Activated naive CD8-positive, alpha-beta T cell treated with anti-CD3 and anti-CD28 coated beads, Interleukin-2, amount 50 U/mL, for 24 hours (primary cell): ENCODE measurements at places on chromosomes 12 and 14.

DNA sequence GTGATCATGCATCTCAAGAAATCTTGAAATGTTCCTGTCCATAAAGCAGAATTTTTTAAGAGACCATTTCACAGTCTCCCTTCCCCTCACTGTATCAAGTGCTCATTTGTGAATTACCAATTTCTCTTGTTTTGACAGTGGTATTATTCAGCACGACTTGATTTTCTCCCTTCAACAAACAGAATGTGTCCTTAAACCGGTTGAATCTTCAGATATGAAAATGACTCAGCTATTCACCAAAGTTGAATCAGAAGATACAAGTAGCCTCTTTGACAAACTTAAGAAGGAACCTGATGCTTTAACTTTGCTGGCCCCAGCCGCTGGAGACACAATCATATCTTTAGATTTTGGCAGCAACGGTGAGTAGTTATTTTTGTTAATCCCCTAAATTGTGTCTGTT is 25.5 kb upstream of the SNAPC1 start:
- DNase-seq: no peak

DNA sequence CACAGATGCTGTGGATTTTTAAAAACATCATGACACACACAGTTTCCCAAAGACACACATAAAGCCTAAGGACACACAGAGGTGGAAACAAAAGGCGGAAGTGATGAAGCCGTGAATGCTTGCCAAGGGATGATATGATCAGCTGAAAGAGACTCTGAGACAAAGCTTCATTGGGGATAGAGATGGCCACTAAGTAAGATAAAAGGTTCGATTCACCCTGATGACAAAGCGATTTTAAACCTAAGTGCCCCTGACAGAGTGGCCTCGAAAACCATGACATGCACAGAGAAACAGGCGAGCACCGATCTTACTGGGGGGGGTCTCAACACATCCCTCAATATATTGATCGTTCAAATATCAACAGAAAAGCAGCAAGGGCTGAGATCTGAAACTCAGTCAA is 20.3 kb upstream of the EIF5 start:
- DNase-seq: no peak

DNA sequence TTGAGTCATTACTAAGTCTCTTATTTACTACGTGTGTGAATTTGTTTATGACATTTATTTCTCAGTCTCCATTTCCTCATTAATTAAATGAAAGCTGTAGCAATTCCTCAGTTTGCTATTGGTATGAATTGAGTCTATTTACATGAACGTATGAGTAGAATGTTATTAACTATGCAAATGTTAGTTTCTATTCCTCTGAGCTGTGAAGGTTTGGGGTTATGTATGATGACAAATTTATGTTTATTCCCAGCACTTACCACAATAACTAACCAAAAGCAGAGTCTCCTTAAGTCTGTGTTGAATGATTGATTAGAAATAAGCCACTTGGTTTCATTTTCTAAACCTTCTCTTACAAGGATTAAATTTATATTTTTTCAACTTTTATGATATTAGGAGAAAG is 1340.9 kb downstream of the FSCB start:
- DNase-seq: no peak

- no peak for DNase-seq
Observed at GRCh38 chr12:95212586-95212985, 4.7 kb downstream of the FGD6 start.

- DNase-seq: no peak
Observed at GRCh38 chr14:21880918-21881317, 207.3 kb upstream of the OR4E1 start.

DNA sequence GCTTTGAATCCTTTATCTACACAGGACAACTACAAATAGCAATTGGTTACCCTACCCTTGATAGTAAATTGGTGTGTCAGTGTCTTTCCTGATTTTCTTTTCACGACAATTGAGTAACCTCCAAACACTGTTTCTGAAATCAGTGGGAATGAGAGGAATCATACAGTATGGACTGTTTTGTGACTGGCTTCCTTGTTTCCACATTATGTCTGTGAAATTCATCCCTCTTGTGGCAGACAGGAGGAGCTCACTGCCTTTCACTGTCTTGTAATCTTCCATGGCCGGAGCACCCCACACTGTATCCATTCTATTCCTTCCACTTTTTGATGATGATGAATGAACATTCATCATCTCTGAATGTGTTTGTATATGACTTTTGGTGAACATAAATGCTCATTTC is 164.0 kb upstream of the PZP start:
- DNase-seq: no peak

DNA sequence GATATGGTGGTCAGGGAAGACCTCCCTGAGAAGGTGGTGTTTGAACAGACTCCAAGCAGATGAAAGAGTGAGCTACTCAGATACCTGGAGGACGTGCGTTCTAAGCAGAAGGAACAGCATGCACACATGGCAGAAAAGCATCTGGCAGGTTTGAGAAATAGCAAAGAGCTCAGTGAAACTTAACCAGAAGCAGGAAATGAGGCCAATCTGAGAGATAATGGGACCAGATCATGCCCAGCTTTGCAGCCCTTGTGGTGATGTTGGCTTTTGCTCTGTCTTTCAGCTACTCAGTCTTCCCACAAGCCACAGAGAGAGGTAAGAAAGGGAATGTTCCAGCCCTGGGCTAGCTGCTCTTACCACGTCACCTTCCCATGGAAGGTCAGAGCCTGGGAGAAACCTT is 176.3 kb upstream of the GSC start:
- DNase-seq: no peak

- no peak for DNase-seq
Observed at GRCh38 chr12:19191563-19191962, 62.0 kb downstream of the PLEKHA5 start.
